NCI-H1930 (cell line): ENCODE measurements at places on chromosomes 6 and 20.

DNA sequence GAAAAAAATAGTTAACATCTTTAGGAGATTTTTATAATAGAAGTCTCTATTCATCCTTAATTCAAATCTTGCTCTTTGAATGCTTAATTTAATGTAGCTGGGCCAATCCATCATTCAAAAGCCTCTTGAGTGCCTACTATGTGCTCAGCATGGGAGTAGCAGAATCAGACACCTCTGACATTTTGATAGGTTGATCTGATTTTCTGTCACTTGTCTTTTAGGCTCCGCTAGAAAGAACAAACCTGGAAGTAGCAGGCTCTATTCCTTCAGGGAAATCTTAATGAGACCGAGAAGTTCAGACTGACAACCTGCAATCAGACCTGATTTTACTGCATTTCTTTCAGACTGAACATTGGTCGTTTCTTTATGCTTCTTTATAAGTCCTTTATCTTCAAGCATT, 588.6 kb upstream of the MANEA start:
- DNase-seq = no peak

GRCh38 chr6:107704347-107705013, 119.6 kb downstream of the SCML4 start:
- no peak for DNase-seq

- no peak for DNase-seq
Observed at GRCh38 chr6:36633915-36634314, 39.8 kb downstream of the SRSF3 start.

DNA sequence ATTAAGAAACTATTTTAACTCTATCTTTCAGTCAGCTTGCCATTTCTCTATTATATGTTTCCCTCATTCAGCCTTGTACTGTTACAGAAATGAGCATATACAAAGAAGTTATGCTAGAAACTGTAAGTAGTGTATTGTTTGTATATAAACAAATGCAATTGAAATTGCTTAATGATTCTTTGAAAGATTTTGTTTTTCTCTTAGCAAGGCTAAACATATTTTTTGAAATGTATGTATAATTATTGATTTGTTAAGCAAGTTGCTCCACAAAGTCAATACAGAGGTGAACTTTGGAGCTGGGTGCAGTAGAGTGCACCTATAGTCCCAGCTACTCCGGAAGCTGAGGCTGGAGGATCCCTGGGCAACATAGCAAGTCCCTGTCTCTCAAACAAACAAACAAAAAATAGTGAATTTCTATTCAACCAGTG, 253.6 kb downstream of the RNGTT start:
- DNase-seq = no peak

DNA sequence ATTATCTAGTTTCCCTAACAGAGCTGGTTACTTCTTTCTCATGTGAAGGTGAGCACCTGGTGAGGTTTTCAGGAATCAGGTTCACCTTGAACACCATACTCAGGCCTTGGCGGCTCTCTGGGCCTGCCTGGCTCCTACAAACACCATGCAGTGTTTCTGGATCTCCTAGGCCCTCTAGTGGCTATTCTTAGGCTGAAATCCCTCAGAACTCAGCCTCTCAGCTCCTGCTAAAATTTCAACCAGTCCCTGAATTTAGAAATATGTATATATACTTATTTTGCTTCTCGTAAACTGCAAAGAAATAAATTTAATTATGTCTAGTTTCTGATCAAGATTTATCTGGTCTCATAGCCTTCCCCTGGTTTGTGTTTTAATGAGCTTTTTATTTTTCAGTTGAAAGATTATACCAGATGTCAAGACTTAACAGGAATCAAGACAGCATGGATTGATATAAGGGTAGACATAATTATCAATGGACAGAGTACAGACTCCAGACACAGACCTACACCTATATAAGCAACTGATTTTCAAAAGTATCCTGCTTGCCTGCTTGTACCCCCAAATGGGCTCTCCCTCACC, 55.9 kb downstream of the ANKEF1 start:
- DNase-seq = peak; percentile 26
